ENCODE measurements at places on chromosomes 2 and 18.

GRCh38 chr2:15472133-15472532 lies 89.0 kb downstream of the NBAS start:
- DNase-seq, result no peak

DNA sequence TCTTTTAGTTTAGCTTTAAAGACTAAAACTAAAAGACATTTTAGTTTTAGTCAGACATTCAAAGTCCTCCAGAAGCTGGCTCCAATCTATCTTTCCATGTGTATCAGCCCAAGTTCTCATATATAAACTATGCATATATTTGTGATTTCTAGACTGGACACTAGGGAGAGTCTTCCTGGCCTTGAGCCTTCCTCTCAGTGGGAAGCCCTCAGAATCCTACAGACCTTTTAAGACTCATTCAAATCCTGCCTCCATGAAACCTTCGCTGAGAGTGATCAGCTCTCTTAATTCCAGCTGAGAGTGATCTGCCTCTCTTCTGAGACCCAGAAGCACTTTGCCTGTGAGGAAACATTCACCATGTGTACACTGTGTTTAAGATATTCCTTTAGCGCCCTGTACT lies 452.7 kb downstream of the TGIF1 start:
- no peak for DNase-seq

DNA sequence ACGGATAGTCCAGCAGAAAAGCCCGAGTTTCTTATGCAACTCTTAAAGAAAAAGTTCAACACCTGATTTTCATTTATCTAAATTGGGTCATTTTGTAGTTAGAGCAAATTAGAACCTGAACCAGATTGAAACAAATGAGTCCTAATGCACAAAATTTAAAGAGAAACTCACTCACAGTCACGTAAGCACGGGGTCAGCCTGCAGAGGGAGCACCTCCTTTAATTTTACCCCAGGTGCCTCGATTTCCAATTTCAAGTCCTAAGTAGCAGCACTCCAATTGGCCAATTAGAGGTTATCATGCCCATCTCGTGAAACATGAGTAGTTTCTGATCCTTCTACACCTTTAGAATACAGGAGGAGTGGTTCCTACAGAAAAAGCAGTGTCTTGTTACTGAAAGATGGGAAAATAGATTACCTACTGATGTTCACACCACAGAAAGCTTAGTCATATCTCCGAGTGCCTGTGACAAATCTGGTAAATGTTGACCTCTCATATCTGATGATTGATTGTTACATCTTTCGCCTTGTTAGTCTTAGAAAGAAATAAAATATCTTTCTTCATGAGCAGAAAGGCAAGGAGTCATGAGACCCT lies 1929.8 kb upstream of the LRRTM1 start:
- no peak for DNase-seq

DNA sequence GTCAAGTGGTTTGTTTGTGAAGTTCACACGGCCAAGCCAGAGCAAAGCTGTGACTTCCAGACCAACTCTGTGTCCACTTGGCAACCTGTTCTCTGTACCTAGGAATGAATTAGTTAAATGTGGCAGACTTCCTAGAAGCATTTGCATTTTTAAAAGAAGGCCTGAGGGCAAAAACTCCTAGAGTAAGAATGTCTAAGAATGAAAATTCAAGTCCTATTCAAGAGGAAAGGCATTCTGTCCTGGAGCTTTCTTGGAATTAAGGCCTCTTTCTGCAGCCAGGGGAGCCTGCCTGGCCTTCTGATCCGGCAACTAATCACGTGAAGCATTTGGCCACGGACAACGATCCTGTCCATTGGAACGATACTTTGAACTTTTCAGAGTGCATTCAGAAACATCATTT lies 155.0 kb downstream of the SETBP1 start:
- DNase-seq, result no peak

- DNase-seq, result no peak
Measured at GRCh38 chr18:42446195-42446594, 491.2 kb downstream of the PIK3C3 start.

DNA sequence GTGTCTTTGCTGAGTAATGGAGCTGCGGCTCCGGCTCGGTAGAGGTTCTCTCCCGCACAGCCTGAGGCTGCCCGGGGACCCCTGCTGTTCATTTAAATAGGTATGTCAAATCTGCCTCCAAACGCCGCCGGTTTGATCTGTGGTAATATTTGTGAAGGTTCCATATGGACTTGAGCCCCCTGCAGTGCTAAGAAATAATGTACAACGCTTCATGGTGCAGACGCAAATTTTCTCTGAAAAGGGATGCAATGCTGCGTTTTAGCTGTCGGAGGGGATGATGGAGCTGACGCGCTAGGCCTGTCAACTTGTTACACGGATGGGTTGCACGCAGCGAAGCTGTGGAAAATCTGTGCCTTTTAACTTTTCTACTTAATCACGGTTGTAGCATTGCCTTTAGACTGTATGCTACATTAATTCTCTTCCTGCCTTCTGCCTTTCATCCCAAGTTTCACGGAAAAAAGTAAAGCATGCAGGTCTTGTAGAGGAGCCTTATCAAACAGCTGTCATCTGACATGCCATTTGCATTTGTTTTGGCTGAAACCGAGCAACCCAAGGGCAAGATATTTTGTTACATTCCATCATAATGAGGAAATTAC lies 43.2 kb downstream of the MRPS9 start:
- no peak for DNase-seq

GRCh38 chr2:69514819-69515218 lies 77.6 kb upstream of the NFU1 start:
- DNase-seq, result no peak

- no peak for DNase-seq
Measured at GRCh38 chr2:182280118-182280517, 146.7 kb downstream of the PDE1A start.

- no peak for DNase-seq
Measured at GRCh38 chr2:64779117-64779690, 125.5 kb upstream of the SERTAD2 start.

GRCh38 chr2:132621131-132621875 lies 48.7 kb downstream of the LYPD1 start:
- no peak for DNase-seq

- no peak for DNase-seq
Measured at GRCh38 chr2:101310834-101311695, 2.6 kb upstream of the RNF149 start.

DNA sequence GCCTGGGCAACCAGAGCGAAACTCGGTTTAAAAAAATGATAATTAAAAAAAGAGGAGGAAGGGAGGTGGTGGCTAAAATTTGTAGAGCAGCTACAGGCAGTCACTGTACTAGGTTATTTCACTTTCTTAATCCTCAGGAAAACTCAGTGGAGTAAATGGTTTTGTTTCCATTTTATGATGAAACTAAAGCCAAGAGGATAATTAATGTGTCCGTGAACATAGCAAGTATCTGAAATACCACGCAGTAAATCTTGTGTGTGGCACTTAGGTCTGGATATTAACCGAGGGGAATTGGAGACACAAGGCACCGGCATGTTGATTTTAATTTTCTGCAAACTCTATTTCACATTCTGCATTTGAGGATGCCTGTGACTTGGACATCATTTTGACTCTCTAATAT lies 14.5 kb downstream of the SH3BP4 start:
- no peak for DNase-seq

DNA sequence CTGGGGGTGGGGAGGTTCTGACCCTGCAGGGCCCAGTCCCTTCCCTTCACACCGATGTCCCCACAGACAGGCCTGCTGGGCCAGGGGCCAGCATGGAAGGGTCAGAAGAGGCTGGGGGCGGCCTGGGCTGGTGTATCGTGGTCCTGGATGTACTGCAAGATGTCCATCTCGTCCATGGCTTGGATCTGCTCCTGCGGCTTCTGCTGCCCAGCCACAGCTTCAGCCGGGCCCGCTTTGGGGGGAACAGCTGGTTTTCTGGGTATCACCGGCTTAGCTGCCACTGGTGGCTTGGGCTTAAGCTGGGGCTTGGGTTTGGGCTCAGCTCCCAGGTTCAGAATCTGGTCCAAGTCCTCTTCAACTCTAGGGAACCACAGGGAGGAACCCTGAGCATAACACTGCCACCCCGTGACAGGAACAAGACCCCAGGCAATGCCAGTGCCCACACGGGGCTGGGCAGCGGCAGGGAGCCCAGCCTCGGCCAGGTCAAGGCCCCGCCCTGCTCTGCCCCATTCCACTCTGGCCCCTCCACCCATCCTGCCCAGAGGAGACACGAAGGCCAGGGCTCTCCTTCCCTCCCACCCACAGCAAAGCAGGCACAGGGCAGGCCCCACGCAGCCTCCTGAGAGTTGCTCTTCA lies 31.9 kb downstream of the HS1BP3 start:
- no peak for DNase-seq

DNA sequence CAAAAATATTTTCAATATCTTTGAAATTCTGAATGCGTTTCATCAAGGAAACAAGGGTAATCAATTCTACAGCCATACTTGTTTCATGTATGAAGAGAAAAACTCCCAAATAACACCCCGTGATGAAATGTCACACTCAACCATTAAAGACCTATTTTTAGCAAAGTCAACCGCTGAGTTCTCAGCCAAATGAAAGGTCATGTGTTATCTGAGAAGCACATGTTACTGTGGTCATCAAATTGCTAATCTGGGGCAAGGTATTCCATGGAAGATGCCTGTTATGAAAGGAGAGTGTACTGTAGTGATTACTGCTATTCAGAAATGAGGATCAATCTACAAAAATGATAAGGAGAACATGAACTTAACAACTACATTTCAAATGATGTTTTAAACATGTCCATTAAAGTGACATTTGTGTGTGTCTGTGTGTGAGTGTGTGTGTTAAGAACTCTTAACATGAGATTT lies 126.7 kb downstream of the BCL2 start:
- DNase-seq, result peak; percentile 95

DNA sequence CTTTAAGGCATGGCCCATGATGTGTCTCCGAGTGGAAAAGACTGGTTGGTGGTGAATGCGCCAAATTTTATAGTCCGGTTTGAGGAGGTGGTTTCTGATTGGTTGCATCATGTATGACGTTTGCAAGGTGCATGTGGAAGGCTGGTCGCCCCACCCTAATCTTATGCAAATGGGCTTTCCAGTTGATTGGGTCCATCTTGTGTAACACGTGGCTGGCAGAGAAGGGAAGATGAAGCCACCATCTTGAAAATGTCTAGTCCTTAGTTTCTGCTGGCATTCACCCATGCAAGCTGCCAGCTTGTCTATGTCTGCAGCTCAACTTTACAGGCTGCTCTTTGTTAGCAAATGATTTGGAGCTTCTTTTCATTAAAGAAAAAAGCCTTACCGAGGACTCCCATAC lies 132.2 kb downstream of the PIK3C3 start:
- DNase-seq, result no peak

DNA sequence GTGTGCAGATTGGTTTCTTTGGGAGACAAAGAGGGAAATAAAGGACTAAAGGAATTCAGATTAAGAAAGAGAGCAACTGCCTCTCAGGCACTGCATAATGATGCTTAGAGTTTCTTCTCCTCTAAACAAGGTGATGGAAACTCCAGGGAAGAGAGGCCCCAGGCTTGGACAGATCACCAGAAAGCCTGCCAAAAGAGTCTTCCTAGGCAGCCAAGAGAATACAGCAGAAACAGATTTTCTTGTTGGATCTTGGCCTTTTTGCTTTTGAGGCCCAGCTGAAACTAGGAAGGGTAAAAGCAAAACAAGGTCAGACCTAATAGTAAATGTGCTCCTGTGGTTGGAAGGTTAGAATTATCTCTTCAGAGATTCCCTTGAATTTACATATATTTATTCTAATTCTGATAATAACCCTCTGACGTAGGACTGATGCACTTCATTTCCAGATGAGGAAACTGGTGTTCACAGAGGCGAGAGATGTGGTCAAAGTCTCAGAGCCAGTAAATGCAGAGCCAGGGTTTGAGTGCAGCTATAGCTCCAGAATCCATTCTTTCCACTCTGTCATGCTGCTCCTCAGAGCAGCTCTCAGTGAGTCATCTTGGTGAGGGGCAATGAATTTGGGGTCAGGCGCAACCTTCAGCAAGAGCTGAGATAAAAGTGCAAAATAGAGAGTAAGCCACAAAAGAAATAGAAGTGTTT lies 142.3 kb upstream of the FBXO11 start:
- no peak for DNase-seq

GRCh38 chr2:204170411-204170810 lies 233.8 kb downstream of the ICOS start:
- no peak for DNase-seq

DNA sequence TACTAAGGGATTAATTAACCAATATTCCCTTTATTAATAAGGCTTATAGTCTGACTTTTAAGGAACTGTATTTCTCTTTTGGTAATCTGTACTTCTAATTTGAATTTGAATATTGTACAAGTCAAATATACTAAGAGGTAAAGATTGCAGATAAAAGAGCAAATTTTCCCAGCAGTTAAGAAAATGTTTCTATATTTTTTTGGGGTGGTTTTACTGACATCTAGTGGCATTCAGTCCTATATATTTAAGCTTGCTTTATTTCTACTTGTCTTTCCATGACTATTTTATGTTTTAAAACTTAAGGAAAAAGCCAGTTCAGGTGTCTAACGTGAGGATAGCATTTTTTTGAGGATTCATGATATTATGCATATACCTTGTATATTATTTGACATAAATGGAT lies 41.6 kb downstream of the TDRD15 start:
- DNase-seq, result no peak

DNA sequence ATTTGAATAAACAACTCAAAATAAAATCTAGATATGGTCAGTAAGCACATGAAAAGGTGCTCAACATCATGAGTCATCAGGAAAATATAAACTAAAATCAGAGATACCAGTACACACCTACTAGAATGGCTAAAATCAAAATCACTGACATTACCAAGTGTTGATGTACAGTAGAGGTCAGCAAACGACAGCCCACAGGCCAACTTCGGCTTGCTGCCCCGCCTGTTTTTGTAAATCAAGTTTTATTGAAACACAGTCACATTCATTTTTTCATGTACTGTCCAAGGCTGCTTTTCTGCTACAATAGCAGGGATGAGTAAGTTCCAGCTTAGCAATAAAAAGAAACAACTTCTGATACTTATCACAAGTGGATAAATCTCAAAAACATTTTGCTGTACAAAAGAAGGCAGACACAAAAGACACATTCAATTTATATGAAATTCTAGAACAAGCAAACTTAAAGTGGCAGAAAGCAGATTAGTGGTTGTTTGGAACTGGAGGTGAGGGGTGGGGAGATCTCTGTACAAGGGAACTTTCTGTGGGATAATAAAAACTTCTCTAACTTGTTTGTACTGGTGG lies 32.1 kb downstream of the TRAK2 start:
- DNase-seq, result no peak

GRCh38 chr2:16090650-16091575 lies 150.6 kb downstream of the MYCN start:
- DNase-seq, result no peak

DNA sequence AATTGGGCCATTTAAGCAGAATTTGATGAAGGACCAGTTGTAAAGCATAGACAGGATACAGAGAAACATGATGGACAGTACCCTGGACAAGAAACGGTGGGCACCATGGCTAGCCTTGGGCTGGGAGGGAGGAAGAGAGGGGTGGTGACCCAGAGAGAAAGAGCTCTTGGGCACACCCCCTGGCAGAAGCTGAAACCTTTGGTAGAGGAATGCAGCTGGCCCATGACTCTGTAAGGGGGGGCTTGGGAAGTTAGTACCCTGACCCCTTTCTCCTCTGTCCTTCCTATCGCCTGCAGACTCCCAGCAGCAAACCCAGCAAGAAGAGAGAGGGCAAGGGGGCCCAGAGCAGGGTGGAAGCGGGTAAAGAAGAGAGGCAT lies 32.6 kb downstream of the MRPL44 start:
- DNase-seq, result no peak

GRCh38 chr2:206693399-206694137 lies 24.6 kb downstream of the DYTN start:
- peak; percentile 39 for DNase-seq

GRCh38 chr18:67261931-67262552 lies 254.5 kb downstream of the DSEL start:
- no peak for DNase-seq
